CMK (cell line): ENCODE measurements at places on chromosomes 12 and 14.

GRCh38 chr12:93723568-93723930, 46.4 kb downstream of the CRADD start:
- no peak for DNase-seq

- no peak for DNase-seq
Observed at GRCh38 chr14:73770977-73771847, 57.0 kb upstream of the PNMA1 start.

DNA sequence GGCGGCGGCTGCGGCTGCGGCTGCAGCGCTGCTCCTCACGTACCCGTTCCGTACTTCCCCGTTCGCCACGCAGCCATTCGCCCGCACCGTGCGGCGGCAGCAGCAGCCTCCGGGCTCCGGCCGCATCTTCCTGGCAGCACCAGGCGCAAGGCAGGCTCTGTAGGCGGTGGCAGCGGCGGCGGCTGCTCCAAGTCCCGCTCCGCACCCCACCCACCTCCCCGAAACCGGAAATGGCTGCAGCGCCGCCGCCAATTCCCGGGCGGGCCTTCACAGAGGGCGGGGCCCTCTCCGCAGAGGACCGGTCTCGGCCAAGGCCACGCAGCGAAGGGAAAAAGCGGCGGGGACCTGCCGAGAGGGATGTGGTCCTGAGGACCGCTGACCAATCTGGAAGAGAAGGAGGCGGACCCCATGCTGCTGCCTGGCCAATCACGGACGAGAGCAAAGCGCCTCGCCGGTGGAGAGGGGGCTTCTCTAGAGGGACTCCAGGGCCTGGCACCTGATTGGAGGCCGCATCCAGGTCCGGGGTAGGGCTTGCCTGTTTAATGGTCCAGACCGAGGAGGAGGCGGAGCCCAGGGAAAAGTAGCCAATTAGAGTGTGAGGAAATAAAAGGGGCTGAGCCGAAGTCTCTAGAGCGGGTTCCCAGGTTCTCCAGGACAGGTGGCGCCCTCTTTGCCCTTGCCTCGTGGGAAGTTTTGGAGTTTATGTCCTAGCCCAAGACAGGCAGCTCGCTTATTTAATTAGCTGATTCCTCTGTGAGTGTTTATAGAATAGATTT, at the start of gene SPTLC2:
Gene SPTLC2 (minus strand): TSS at position 184 of the 776 bp plus-strand sequence. CDS start 58 bp downstream, at position 126.
- peak; percentile 96 for DNase-seq

DNA sequence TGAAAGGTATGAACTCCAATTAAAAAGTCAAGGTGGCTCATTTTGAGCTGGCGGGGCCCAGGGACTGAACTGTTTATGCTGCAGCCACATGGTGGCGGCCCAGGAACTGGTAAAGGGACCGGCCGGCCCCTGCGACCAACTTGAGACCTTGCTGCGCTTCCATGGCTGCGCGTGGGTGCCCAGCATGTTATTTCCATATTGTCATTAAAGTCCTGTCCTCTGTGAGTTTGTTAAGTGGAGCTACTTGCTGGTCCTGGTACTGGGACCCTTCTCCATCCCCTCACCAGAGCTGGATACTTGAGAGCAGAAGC, 62.3 kb downstream of the BEGAIN start:
- no peak for DNase-seq

DNA sequence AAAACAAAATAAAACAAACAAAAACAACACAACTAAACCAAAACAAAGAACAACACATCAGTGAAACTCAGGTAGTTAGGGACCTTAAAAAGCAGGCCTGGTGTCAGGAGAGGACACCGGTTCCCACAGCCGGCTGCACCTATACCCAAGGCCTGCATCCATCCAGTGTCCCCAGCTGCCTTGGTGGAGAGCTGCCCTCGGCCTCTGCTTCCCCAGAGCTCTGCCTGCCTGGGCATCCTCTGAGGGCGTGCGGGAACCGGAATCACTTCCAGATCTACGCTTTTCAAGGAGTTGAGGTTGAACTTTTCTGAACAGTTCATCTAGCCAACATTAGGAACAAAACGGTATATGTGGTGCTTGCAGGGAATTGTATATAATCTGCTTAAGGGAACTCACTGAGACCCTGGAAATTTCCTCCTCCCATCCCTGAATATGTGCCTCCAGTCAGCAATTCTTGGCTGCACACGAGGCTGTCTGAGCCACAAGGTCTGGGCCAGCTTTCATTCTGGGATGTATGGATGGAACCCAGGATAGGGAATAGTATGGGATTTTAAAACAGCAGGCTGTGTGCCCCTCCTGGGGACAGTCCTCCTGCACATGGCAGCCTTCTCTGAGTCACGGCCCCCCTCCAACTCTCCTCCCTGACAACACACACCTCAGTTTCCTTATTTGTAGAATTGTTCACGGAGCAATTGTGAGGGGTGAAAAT, 319.0 kb upstream of the RTL1 start:
- no peak for DNase-seq

DNA sequence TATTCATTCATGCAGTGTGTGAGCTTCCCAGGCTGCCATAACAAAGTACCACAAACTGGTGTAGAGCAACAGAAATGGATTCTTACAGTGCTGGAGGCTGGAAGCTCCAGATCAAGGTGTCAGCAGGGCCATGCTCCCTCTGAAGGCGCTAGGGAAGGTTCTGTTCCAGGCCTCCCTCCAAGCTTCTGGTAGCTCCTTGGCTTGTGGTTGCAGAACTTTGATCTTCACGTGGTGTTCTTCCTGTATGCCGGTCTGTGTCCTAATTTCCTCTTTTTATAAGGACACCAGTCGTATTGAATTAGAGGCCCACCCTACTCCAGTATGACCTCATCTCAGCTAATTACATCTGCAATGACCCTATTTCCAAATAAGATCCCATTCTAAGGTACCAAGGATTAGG, 3.1 kb downstream of the OTUB2 start:
- DNase-seq, result no peak

GRCh38 chr12:12590961-12591360, 20.7 kb upstream of the CREBL2 start:
- DNase-seq, result no peak

GRCh38 chr12:98646294-98647090, 1.4 kb downstream of the APAF1 start:
- no peak for DNase-seq

DNA sequence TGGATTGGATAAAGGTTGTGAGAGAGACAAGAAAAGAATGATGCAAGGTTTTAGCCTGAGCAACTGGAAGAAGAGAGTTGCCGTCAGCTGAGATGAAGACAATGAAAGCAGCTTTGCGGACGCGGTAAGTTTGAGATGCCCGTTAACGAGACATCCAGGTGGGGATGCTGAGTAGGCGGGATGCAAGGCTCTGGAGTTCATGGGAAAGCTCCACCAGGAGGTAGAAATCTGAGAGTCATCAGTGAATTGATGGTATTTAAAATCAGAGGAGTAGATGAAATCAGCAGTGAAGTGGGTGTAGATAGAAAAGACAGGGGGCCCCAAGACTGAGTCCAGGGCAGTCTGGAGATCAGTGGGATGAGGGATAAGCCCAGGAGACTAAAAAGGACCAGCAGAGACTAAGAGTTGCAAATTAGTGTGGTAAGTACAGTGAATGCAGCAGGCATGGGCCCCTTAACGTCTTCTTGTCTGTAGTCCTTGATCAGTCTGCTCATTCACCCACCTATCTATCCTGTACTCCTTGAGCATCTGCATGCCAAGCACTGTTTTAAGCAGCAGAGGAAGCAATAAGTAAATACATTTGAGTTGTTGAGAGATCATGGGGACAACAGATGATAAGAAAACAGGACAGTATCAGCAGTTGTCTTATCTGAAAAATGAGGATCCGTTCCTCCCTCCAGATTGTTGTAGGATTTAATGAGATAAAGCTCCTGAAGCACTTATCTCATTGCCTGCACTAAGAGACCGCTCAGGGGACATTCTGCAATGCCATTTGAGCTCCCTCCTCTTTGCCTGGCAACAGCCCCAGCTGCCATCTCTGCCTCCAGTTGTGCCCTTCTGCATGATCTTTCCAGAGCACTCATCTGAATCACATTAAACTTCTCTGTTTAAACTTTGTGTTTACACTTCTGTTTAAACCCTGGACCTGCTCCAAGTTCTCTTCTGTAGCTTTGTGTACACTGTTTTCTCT, 91.5 kb downstream of the APAF1 start:
- DNase-seq, result peak; percentile 63

DNA sequence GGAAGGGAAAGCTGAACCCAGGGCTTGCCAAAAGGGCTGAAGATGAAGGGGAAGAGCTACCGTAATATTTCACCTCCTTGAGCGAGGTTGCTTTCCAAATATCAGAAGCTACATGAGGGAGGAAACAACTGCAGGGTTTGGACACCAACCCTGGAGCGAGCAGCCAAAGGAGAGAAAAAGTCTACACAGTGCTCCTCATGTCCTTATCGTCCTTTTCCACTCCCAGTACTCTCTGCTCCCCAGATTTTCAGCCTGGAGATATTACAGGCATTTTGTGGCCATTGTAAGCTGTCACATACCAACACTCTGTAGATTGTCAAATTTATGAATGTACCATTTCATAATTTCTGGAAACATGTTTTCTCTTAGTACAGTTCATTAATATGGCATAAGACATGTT, 115.9 kb downstream of the GPHN start:
- DNase-seq, result no peak

DNA sequence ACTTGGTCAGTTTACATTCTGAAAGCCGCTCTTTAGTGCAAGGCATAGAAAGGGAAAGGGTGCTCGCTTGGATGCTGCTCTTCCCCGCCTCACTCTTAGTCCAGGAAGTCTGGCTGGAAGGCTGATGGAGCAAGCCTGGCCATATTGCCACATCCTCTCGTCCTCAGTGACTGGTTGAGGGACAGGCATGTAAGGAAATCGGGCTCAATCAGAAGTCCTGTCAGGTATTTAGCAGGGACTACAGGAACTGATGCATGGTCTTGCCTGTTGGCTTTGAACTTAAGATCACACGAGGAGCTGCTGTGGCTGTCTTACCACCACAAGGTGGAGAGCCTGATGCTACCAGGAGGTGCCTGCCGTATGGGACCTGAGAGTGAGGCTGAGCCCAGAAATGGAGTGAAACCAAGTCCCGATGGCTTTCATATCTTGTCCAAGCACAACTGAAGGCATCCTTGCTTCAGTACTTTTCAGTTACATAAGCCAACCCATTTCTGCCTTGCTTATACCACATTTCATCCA, 10.7 kb upstream of the C12orf75 start:
- no peak for DNase-seq

DNA sequence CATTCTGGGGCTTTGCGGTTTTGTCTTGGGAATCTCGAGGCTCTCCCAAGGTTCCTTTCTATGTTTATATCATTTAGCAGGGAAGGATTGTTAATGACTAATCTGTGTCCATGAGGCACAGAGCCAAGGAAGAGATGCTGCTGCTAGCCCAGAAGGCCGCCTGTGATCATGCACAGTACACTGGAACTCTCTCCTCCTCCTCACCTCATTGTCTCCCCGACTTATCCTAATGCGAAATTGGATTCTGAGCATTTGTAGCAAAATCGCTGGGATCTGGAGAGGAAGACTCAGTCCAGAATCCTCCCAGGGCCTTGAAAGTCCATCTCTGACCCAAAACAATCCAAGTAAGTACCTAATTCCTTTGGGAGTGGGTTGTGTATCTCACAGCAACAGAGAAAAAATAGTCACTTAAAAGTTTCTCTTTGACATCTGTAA, at the start of gene NR1H4:
Gene NR1H4 (plus strand): TSS at position 151 of the 435 bp plus-strand sequence. CDS start 19,458 bp downstream, outside the sequence.
- no peak for DNase-seq

- DNase-seq, result no peak
Observed at GRCh38 chr14:85978582-85979250, 448.8 kb downstream of the FLRT2 start.

- DNase-seq, result no peak
Observed at GRCh38 chr14:71498212-71498611, 434.0 kb upstream of the RGS6 start.

DNA sequence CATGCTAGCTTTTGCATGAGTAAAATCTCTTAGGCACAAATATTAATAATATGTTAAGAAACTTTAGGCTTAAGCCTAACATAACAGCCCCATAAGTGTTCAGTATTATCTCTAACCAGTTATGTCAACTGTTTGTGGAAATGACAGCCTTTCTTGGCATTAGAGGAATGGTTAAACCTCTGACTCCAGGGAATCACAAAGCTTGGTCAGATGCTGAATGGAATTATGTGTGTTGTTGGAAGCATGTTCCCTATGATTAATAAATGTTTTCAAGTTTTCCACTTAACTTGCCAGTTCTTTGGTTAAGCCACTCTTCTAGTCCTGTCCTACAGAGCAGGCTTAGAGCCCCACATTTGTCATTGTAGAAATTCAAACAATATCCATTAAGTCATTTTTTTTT, 17.0 kb downstream of the PSEN1 start:
- no peak for DNase-seq

DNA sequence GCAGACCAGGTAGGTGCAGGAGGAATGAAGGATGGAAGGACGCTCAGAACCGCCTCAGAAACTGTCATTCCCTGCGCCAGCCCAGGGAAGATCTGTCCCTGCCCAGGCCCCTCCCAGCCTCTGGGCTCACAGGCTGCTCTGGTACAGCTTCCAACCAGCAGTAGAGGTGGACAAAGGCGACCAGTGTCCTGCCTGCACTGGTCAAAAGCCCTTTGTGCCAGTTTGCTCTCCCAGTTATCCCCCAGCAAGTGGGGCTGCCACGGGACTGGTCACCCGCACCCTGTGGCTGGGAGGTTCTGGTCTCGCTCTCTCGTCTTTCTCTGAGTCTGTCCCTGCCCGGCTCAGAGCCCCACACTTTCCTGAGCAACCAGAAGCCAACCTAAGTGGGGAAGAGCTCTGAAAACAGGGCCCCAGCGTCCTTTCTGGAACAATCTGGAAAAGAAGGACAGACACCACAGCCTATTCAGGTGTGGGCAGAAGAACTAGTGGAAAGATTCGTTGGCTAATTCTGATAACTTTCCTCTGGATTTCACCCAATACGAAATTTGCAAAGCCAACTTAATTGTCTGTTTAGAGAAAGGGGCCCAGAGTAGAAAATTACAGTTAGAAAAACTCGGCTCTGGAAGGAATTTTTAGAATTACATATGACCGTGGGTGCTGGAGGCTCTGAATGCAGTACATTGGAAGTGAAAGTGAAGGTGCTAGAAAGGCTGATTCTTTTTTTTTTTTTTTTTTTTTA, 21.7 kb downstream of the SNRNP35 start:
- no peak for DNase-seq

DNA sequence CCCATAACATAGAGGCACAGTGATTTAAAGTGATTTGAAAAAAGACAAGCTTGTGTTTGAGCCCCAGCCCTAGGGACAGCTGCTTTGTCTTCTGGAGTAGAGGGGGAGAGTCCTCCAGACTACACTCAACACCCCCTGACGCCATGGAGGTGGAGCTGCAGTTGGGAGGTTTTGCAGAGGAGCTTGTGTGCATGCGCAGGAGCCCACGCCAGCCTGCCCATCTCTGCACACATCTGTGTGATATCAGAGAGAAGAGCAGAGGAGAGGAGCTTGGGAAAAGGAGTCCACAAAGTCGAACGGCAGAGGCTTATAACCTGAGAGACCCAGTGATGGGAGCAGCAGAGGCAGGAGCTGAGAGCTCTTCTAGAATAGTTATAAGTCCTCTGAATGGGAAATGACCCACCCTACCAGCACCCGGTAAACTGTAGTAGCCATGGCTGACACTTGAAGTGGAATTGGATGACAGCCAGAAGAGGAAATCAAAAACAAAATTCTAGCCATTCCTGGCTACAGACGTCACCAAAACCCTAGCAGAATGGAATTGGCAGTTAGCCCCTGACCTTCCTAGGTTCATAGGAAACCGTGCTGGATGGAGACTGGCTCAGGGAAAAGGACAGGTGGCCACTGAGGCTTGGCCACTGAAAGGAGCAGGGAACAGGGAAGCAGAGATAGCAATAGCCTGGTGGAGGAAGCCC, 185.1 kb upstream of the VASH1 start:
- DNase-seq, result no peak

- no peak for DNase-seq
Observed at GRCh38 chr12:5034603-5035002, 9.1 kb upstream of the KCNA5 start.
